ENCODE measurements at places on chromosomes 5 and 9.

DNA sequence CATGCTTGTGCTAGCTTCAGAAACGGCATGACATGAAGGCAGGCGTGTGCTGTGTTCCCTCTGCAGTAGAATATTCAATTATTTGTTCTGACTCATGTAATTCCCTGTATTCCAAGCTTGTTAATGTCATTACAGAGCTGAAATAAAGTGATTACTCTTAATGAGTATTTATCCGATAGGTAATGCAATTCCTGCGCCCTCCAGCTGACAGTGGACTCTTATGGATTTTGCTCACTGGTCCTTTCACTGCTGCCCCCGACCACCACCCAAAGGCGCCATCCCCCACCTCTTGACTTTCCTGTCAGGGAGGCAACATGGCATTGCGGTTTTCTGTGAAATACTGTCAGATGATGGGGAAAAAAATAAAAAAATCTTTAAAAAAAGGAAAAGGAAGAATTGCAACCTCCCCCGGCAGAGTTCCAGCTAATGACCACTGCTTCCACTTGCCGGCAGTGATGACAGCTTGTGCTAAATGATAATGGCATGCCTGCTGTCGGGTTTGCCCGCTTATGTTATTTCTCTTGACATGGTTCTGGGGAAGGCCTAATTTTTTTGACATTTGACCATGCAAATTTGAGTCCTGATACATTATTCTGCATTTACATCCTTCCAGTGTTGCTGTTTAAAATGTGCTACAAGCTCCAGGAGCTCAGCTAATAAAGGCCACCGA, 335.3 kb upstream of the ADAMTS16 start:
- H3K4me3 ChIP-seq: no peak overlapping the region
- H3K27ac ChIP-seq: no peak overlapping the region
- H3K4me1 ChIP-seq: no peaks in the 10 kb centered on the region
- H3K36me3 ChIP-seq: no peaks in the 10 kb centered on the region
- no peak for DNase-seq

DNA sequence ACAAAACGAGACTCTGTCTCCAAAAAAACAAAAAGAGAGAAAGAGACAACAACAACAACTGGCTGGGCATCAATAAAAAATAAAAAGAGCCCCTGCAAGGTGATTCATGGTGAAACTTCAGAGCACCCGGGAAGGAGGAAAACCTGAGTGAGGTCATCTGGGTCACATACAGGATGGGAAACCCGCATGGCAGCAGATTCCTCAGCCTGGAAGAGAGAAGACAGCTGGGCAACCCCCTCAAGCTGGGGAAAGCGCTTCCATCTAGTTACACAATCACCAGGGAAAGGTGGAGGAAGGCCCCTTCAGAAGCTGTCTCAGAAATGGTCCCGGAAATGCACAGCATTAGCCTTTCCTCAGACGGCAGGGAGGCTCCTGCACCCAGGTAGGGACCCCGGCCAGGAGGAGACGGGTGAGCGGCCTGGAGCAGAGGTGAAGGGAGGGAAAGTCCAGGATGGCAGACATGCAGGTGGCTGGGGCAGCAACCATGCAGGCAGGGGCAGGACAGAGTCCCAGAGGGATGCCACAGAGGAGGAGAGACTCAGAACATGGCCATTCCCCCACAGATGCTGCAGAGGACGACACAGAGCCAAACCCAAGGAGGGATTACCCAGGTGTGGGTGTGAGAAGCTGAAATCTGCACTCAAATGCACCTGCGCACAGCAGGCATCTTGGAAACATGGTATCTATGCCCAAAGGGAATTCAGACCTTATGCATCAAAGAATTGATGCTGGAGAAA, 29.4 kb downstream of the CAMSAP1 start:
- H3K36me3 ChIP-seq: peaks cover 18% of the 10 kb centered on the region
- no peaks in the 10 kb centered on the region for H3K27me3 ChIP-seq
- H3K4me3 ChIP-seq: no peak overlapping the region
- no peak overlapping the region for H3K27ac ChIP-seq

DNA sequence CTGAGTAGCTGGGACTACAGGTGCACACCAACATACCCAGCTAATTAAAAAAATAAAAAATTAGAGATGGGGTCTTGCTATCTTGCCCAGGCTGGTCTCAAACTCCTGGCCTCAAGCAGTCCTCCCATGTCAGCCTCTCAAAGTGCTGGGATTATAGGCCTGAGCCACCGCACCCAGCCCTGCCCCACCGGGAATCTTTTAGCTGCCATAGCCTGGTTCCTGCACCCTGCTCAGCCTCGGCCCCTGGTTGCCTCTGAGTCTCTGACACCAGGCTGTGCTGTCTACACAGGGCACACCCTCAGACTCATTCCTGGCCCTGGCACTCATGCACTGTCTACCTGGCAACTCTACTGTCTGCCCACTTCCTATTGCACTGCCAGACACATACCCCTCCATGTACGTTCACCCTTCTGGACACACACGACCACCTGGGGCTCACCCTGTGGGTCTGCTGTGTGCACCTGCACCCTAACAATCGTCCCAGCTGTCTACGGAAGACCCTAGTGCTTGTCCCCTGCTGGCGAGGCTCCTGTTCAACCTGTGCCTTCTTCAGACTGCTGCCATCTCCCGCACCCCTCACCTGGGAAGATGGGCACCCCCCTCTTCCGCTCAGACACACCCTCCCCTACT, 1.4 kb downstream of the PROP1 start:
- no peaks in the 10 kb centered on the region for H3K36me3 ChIP-seq
- peaks cover 9% of the 10 kb centered on the region for H3K27me3 ChIP-seq
- H3K4me1 ChIP-seq: no peaks in the 10 kb centered on the region
- H3K4me3 ChIP-seq: no peak overlapping the region
- no peak overlapping the region for H3K27ac ChIP-seq

GRCh38 chr5:137794863-137795262, 40.7 kb upstream of the HNRNPA0 start:
- no peaks in the 10 kb centered on the region for H3K36me3 ChIP-seq
- no peaks in the 10 kb centered on the region for H3K4me1 ChIP-seq
- no peak for DNase-seq
- no peaks in the 10 kb centered on the region for H3K27me3 ChIP-seq
- H3K27ac ChIP-seq: no peak overlapping the region

GRCh38 chr9:109789971-109790370, 10.0 kb downstream of the PALM2AKAP2 start:
- no peaks in the 10 kb centered on the region for H3K36me3 ChIP-seq
- no peaks in the 10 kb centered on the region for H3K4me1 ChIP-seq
- H3K4me3 ChIP-seq: no peak overlapping the region
- no peak for DNase-seq
- no peak overlapping the region for H3K27ac ChIP-seq

DNA sequence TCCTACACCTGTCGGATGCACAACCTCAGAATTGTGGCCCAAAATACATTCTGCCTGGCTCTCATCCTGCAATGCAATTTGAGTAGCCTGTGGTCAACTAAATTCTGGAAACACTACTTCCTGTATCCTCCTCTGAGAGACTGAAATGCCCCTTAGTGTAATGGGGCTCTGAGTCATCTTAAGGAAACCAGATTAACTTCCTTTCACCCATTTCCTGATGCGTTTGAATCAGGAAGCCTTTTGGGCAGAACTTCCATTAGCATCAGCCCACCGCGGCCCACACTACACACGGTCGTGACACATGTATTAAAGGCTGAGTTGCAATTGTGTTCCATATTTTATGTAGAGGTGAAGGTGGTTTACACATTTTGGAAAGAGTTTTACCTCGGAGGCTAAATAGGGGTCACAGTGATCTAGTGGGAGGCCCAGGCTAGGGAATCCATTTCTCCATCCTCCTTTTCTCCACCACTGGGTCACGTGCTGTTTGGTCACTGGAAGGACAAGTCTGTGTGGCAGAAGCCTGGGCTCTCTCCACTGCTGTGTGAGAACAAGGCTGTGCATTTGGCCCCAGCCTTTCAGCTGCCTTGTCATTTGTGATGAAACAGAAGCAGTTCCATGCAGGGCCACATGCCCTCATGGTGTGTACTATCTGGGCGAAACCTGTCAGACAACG, 55.9 kb downstream of the DAP start:
- peaks cover 3% of the 10 kb centered on the region for H3K4me1 ChIP-seq
- no peak overlapping the region for H3K4me3 ChIP-seq
- no peaks in the 10 kb centered on the region for H3K27me3 ChIP-seq
- no peak overlapping the region for H3K27ac ChIP-seq

DNA sequence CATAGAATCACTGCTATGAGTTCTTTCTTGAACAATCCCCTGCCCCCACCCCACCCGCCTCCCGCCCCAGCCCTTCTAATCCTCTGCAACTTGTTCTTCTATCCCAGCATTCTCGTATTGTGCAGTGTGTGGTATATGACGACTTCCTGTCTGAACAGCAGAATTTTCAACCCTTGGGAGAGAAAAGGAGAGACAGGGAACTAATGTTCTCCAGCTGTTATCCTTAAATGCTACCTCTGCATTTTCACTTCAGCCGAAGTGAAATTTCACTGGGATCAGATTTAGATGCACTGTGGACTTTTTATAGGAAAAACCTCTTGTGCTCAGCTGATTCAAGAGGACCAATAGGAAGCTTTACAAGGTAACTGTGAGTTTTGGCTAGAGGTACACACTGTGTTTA, 2.2 kb downstream of the FBXL7 start:
- no peaks in the 10 kb centered on the region for H3K27me3 ChIP-seq
- H3K4me1 ChIP-seq: no peaks in the 10 kb centered on the region
- H3K27ac ChIP-seq: no peak overlapping the region

DNA sequence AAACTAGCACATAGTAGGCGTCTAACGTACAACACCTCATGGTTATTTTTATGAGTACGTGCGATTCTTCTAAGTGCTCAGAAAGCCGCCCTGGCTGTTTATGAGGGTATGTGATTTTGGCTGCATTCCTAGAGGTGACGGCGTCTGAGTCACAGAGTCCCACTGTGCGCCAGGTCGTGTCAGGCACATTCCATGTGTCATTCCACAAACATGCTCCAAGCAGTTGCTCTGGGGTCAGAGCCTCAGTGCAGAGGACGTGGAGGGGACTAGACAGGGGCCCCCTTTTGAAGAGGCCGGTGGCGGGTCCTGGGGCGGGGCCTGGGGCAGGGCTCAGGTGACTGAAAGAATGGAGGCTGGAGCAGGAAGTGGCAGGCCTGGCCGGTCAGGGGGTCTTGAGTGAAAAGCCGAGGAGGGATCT, 51.9 kb downstream of the NEK6 start:
- no peak overlapping the region for H3K4me3 ChIP-seq
- no peaks in the 10 kb centered on the region for H3K27me3 ChIP-seq
- no peaks in the 10 kb centered on the region for H3K4me1 ChIP-seq
- no peak for DNase-seq
- no peak overlapping the region for H3K27ac ChIP-seq
